A673 (cell line): ENCODE measurements at places on chromosomes 13 and 19.
A peak's percentile ranks its signal among the peaks of the same experiment; 100 is the strongest.

DNA sequence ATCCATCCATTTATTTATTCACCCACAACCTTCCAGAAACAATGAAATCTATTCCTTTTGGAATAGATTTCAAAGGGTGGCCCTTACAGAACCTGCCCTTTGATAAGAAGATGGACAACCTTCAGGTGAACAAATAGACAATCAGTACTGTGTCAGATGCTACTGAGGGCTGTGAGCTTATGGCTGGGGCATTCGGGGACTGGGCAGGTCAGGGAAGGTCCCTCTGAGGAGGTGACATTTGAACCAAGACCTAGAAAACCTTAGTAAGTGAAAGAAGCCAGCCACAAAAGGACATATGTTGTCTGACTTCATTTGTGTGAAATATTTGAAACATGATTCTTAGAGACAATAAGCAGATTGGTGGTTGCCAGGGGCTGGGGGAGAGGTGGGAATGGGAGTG, 15.7 kb downstream of the ACTL9 start:
- DNase-seq, result no peak

DNA sequence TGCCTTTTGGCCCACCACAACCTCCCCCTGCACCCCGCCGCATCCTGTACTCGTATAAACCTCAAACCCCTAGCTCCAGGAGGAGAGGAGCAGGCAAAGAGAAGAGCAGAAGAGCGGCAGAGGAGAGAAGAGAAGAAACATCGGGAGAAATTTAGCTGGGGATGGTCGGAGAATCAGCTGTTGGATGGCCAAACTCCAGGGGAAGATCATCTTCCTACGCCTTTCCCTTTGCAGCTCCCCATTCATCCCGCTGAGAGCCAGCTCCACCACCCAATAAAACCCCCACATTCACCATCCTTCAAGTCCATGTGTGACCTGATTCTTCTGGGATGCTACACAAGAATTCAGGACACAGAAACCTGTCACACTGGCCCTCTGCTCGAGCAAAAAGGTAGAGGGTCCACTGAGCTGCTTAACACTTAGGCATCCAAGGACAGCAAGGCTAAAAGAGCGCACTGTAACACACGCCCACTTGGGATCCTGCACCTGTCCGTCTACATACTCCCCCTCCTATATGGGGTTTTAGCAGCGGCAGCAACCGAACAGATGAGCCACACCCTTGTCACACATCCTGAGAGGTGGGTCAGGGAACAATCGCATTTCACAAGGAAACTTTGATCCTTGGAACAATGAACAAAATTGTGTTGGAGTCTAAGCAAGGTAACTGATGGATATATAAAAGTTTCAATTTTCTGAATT, 51.6 kb upstream of the MIR17HG start:
- DNase-seq, result no peak

GRCh38 chr13:90951663-90952062, 395.8 kb upstream of the MIR17HG start:
- no peak for DNase-seq

GRCh38 chr19:33947265-33947964, 150.7 kb downstream of the KCTD15 start:
- no peak for DNase-seq

GRCh38 chr13:33542309-33543088, 256.9 kb upstream of the STARD13 start:
- DNase-seq, result peak; percentile 99

- DNase-seq, result no peak
These were observed 41.3 kb downstream of the ALOX5AP start for GRCh38 chr13:30776661-30777060.

- DNase-seq, result no peak
These were observed 91.1 kb upstream of the SOX1 start for GRCh38 chr13:111975539-111976473.

DNA sequence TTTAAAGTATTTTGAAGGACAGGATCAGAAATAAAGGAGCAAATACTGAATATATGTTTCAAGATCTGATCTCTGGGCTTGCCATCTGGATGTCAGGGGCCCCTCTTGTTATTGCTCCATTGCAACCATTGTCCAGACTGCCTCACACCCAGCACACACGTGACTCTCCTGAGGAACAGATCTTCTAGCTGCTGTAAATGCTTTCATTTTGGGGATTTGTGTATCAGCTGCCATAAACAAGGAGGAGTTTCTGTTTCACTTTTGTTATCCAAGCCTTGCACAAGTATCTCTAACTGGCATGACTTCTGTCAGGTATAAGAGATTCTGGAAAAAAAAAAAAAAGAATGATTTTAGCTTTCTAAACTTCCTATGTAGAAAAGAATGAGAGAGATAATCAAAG, 1624.1 kb upstream of the PRR20A start:
- DNase-seq, result no peak

GRCh38 chr19:14381689-14382474, 638 bp downstream of the ADGRE5 start:
- peak; percentile 48 for DNase-seq

GRCh38 chr19:55597501-55597921, 1.8 kb downstream of the FIZ1 start:
- DNase-seq, result no peak

DNA sequence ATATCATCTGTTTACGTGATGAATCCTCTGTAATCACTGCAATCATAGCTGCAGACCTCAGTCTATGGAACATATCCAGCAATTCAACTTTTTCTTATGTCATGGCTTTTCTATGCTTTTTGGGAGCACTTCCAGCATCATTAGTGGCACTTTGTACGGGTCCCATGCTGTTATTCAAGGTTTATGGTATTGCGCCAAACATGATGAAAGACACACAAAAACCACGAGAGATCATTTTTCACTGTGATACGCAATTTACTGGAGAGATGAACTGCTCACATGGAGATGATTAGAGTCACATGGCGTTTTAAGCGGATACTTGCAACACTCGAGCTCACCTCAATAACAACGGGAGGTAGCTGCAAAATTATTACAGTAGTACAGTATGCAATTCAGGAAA, 2101.7 kb upstream of the PCDH20 start:
- DNase-seq, result peak; percentile 63

DNA sequence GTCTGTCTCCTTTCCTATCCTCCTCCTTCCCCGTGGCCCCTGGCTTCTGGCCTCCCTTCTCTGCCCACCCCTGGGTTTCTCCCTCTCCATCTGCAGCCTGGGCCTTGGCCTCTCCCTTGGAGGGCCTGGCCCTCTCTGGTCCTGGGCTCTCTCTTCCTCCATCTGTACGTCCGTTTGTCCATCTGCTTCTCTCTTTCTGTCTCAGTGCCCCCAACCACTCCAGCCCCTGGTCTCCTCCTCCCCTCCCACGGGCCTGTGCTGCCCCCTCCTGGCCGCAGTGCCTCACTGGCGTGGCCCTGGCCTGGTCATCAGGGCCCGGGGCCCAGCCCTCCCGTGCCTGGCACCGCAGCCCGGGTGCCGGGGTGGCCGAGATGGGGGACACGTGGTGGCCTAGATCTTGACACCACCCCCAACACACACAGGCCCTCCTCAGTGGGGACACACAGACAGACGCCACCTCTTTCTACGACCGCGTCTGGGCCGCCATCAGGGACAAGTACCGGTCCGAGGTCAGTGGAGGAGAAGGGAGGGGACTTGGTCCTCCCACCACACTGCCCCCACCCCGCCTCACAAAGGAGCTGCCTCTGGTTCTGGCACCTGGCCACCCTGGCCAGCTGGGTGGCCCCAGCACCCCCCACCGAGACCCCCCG, 11.3 kb downstream of the PRKCSH start:
- DNase-seq, result peak; percentile 60

GRCh38 chr13:30802501-30802900, 67.2 kb downstream of the ALOX5AP start:
- DNase-seq, result no peak

DNA sequence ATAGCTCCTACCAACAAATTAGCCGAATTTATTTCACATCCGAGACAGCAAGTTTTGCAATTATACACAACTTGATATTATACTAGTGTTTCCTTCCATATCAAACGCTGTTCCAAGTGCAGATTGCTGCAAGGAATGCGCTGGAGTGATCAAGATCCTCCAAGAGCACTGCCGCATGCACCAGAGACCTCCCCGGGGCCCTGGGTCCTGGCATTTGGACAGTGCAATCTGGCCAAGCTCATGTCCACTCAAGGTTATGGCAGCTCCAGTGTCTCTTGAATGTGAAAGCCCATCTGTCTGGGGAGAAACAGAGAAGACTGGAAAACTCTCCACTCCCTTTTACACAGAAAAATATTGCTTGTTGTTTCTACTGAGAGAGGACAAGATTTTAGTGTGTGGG, 111.9 kb downstream of the HSPH1 start:
- no peak for DNase-seq

GRCh38 chr19:29858000-29858596, 46.3 kb downstream of the CCNE1 start:
- peak; percentile 22 for DNase-seq

DNA sequence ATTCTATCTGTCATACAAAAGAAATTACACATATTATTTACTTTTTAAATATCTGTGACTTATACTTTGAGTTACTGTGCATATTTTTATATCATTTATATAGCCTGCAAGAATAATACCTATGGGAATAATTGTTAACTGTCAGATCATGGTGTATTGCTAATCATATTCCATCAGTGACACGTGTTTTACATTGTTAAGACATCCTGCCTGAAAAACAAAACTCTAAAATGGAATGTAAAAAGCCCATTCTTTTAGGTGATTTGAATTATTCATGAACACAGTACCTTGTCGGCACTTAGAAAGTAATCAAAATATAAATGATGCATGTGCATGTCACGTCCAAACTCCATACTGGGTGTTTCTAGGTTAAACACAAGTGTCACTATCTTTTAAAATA, 533.8 kb upstream of the PCDH9 start:
- DNase-seq, result no peak

DNA sequence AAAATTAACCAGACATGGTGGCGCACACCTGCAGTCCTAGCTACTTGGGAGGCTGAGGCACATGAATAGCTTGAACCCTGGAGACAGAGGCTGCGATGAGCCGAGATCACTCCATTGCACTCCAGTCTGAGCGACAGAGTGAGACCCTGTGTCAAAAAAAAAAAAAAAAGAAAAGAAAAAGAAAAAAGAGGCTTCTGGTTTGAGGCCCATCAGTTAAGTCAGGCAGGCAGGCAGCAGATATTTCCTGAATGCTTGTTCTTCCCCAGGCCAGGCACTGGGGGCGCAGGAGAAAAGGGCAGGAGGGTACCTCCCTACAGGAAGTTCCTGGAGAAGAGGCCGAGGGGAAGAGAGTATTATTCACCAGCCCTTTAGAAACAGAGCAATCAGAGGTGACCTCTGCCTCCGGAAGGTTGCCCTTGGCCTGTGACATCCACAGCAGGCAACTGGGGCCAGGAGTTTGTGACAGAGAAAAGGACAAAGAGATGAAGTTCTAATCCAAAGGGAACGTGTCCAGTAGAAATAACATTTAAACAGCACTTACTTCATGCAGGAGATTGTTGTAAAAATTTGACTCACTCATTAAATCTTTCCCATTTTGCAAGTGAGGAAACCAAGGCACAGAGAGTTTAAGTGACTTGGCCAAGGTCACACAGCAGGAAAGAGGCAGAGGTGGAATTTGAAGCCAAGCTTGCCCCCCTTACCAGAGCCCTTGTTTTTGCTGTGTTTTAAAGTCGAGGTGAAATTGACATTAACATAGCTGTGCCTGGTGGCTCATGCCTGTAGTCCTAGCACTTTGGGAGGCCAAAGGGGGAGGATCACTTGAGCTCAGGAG, 4.3 kb upstream of the RLN3 start:
- peak; percentile 53 for DNase-seq

- no peak for DNase-seq
These were observed 314.7 kb downstream of the FOXO1 start for GRCh38 chr13:40351537-40352379.

DNA sequence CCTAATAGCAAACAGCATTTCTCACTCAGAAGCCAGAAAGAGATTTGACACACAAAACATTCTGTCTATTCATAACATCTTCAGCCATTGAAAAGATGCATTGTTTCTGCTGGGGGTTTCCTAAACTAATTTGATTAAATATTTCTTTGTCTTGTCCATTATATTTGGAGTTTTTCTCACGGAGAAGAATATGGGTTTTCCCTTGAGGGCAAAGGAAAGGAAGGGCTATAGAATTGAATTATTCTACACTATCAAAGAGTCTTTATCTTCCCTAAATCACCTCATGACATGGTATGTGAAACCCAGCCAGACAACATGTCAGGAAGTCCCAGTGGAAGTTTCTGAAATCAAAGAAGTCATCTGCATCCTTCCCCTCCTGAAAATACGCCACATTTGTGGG, 186.4 kb downstream of the SHISA2 start:
- DNase-seq, result no peak
